Neural crest cell (in vitro differentiated cells): ENCODE measurements at places on chromosomes 6 and 20. TPM values are rescaled to one million over a fixed set of nuclear protein-coding genes. Genes with fewer than 3 reads are reported as not detected.
A peak's percentile ranks its signal among the peaks of the same experiment; 100 is the strongest.

GRCh38 chr6:163756079-163756478 lies 341.6 kb downstream of the QKI start:
- peaks cover 14% of the 10 kb centered on the region for H3K36me3 ChIP-seq
- H3K4me3 ChIP-seq, result no peak overlapping the region
- DNase-seq, result no peak
- peaks cover 18% of the 10 kb centered on the region for H3K4me1 ChIP-seq
- H3K27ac ChIP-seq, result no peak overlapping the region

DNA sequence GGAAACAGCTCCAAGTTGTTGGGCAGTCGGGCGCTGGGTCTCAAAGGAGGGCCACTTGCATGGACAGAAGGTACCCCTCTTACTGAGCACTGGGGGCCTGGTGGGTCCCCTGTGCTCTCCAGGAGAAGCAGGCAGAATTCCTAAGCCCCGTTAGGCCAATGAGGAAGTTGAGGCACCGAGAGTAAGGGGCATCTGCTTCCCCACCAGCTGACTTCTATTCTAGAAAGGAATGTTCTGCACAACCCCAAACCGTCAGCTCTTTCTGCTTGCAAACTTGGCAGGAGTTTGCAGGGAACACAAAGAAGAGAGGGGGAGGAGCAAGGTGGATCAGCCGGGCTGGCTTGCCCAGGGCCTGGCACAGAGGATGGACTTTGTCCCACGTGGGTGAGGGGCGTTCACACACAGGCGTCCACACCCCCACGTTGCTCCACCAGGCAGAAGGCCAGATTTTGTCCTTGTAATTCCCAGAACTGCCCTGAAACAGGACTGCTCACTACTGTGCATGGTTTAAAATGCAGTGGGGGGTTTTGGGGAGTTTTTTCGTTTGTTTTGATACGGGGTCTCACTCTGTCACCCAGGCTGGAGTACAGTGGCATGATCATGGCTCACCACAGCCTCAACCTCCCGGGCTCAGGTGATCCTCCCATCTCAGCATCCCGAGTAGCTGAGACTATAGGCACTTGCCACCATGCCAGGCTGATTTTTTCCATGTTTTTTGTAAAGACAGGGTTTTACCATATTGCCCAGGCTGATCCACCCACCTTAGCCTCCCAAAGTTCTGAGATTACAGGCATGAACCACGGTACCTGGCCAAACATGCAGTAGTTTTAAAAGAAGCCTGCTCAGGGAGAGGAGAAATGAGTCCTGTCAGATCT lies 93.3 kb downstream of the SNX5 start:
- no peak overlapping the region for H3K4me3 ChIP-seq
- no peak overlapping the region for H3K27ac ChIP-seq
- no peak for DNase-seq
- peaks cover 22% of the 10 kb centered on the region for H3K27me3 ChIP-seq
- no peaks in the 10 kb centered on the region for H3K36me3 ChIP-seq

- no peaks in the 10 kb centered on the region for H3K36me3 ChIP-seq
- DNase-seq, result peak; percentile 57
- peaks cover 26% of the 10 kb centered on the region for H3K27me3 ChIP-seq
- H3K4me1 ChIP-seq, result no peaks in the 10 kb centered on the region
- no peak overlapping the region for H3K4me3 ChIP-seq
- H3K27ac ChIP-seq, result no peak overlapping the region
Measured at GRCh38 chr20:6142348-6142993, 19.6 kb upstream of the FERMT1 start.

DNA sequence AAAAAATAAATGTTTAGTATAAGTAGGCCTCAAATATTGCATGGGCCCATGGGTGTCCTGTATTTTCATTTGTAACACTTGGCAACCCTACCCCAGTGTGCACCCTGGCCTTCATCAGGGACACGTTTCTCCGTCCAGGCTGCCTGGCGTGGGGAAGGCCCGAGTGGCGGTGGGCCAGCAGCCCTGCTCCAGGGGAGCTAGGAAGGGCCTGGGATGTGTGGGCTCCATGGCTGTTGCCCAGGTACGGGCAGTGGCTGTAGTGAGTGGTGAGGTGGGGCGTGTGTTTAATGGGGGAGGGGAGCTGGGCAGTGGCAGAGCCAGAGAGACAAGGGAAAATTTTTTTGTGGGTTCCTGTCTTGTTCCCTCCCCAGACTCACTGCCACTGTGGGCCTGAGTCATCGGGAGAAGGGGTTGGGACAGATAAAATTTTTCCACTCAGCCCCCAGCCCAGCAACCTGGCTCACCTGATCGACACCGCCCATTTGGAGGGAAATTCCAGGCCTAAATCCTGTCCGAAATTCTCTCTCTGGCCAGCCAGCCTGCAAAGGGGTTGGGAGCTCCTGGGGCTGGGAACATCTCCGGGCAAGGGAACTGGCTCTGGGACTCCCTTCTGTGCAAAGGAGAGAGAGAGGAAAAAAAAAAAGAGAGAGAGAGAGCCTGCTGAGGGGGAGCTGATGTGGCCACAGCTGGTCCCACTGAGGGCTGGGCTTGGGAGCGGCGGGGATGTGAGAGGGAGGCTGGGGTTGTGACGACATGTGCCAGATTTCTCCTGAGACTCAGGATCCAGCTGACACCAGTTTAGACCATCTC lies 32.5 kb upstream of the VEGFA start:
- no peak overlapping the region for H3K27ac ChIP-seq
- no peak overlapping the region for H3K4me3 ChIP-seq
- no peaks in the 10 kb centered on the region for H3K36me3 ChIP-seq

DNA sequence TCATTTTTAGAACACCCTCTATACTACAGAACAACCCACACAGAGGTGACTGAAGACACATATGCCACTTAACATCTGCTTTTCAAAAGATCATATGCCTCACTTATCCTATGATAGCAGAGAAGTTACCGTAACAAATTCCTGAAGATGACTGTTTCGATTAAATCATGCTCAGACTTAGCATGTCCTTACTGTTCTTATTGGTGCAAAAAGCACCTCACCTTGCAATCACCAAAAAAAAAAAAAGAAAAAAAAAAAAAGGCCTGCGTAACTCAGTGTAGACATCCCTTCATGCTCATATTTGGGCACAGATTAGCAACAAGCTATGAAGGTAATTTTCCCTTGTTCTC lies 17.7 kb upstream of the DST start:
- no peaks in the 10 kb centered on the region for H3K27me3 ChIP-seq
- H3K36me3 ChIP-seq, result peaks cover 3% of the 10 kb centered on the region
- H3K4me1 ChIP-seq, result peaks cover 23% of the 10 kb centered on the region

ZKSCAN4 gene
- 7.9 and 8.1 TPM in 2 replicates for total RNA-seq

CCN6 gene
- not detected in 2 replicates for total RNA-seq

DNA sequence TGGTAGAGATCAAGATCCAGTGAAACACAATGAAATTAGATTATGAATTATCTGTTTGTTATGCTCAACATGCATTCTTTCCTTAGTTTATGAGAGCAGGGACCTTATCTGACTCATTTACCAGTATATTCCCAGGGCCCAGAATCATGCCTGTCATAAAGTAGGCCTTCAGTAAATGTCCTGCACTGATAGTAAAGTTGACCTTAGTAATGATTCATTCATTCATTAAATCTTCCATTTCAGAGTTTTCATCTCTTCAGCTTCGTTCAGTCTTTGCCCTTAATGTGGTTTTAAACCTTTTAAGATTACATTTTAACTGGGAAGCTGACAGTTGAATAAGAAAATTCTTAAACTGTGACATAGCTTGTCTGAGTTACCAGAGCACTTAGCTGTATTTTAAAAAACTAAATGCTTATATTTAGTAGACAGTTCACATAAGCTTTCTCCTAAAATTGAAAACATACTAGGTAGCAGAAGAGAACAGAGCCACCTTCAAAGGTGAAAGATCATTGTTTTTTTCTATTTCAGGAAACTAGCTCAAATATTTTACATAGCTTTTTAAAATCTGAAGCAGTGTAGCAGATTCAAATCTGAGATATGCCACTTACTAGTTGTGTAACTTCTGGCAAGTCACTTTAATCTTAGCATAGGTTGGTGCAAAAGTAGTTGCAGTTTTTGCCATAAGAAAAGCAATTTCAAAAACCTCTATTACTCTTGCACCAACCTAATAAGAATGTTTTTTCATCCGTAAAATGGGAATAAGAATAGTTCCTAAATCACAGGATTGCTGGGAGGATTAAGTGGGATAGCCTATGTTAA lies 41.4 kb downstream of the MCM8 start:
- peaks cover 2% of the 10 kb centered on the region for H3K36me3 ChIP-seq
- no peaks in the 10 kb centered on the region for H3K4me1 ChIP-seq
- no peak overlapping the region for H3K4me3 ChIP-seq
- no peak overlapping the region for H3K27ac ChIP-seq
- DNase-seq, result no peak
- H3K27me3 ChIP-seq, result no peaks in the 10 kb centered on the region

RAET1L gene
- total RNA-seq, result not detected in 2 replicates

GRCh38 chr6:53282741-53283140 lies 66.0 kb downstream of the ELOVL5 start:
- no peaks in the 10 kb centered on the region for H3K27me3 ChIP-seq
- no peak for DNase-seq
- H3K36me3 ChIP-seq, result peaks cover 13% of the 10 kb centered on the region
- no peak overlapping the region for H3K4me3 ChIP-seq
- peaks cover 20% of the 10 kb centered on the region for H3K4me1 ChIP-seq
- H3K27ac ChIP-seq, result no peak overlapping the region

NQO2 gene
- total RNA-seq, result 21.4 and 21.5 TPM in 2 replicates

GRCh38 chr6:112331306-112331705 lies 15.8 kb upstream of the RFPL4B start:
- H3K27ac ChIP-seq, result no peak overlapping the region
- H3K4me3 ChIP-seq, result no peak overlapping the region
- H3K27me3 ChIP-seq, result no peaks in the 10 kb centered on the region
- DNase-seq, result no peak
- peaks cover 45% of the 10 kb centered on the region for H3K4me1 ChIP-seq
- peaks cover 26% of the 10 kb centered on the region for H3K36me3 ChIP-seq

SLC24A3 gene
- 0.27 and 0.51 TPM in 2 replicates for total RNA-seq

- H3K36me3 ChIP-seq, result peaks cover 40% of the 10 kb centered on the region
- H3K27me3 ChIP-seq, result no peaks in the 10 kb centered on the region
- H3K4me1 ChIP-seq, result peaks cover 19% of the 10 kb centered on the region
- no peak overlapping the region for H3K4me3 ChIP-seq
Measured at GRCh38 chr6:158775832-158776231, 43.3 kb downstream of the EZR start.

GRCh38 chr6:114793428-114793827 lies 450.6 kb upstream of the HS3ST5 start:
- H3K27me3 ChIP-seq, result no peaks in the 10 kb centered on the region
- no peak overlapping the region for H3K27ac ChIP-seq
- no peak for DNase-seq
- H3K4me3 ChIP-seq, result no peak overlapping the region
- H3K4me1 ChIP-seq, result peaks cover 14% of the 10 kb centered on the region

DNA sequence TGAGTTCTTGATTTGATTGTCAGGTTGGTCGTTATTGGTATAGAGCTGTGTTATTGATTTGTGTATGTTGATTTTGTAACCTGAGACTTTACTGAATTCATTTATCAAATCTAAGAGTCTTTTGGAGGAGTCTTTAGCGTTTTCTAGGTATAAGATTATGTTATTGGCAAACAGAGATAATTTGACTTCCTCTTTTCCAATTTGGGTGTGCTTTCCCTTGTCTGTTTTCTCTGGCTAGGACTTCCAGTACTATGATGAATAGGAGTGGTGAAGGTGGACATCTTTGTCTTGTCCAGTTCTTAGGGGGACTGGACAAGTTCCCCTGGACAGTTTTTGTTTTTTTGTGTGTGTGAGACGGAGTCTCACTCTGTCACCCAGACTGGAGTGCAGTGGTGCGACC lies 17.4 kb downstream of the HLA-DOA start:
- H3K27ac ChIP-seq, result no peak overlapping the region
- no peaks in the 10 kb centered on the region for H3K36me3 ChIP-seq
- H3K4me1 ChIP-seq, result no peaks in the 10 kb centered on the region
- H3K27me3 ChIP-seq, result peaks cover 58% of the 10 kb centered on the region
- no peak for DNase-seq
- no peak overlapping the region for H3K4me3 ChIP-seq

CCM2L gene
- total RNA-seq, result 0.14 and 0.26 TPM in 2 replicates

TFAP2B gene
- 66.1 and 73.3 TPM in 2 replicates for total RNA-seq
